T-cell (primary cell): ENCODE measurements at places on chromosomes 16 and 17.

DNA sequence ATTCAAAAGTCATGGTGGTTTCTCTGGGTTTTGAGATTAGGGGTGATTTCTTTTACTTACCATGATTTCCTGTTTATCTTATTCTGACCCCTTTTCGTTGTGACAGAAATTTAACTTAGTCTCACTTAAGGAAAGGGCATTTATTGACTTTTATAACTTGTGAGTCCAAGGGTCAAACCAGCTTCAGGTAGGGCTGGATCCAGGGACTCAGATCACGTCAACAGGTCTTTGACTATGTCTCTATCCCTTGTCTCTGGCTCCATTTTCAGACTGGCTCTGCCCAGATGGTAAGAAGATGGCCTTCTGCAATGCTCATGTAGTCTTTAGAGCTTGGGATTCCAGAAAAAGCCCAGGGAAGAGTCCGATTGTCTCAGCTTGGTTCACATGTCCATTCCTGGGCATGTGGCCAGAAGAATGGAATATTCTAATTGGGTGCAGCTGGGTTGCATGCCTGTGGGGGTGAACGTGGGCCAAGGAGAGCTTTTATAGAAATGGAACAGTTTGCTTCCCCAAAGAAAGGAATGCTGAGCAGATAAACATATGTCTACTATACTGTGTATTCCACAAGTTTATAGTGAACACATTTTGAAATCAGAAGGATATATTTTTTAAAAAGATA lies 13.4 kb downstream of the USP43 start:
- no peak for DNase-seq

- no peak for DNase-seq
Observed at GRCh38 chr16:58046936-58047335, 21.4 kb downstream of the MMP15 start.

DNA sequence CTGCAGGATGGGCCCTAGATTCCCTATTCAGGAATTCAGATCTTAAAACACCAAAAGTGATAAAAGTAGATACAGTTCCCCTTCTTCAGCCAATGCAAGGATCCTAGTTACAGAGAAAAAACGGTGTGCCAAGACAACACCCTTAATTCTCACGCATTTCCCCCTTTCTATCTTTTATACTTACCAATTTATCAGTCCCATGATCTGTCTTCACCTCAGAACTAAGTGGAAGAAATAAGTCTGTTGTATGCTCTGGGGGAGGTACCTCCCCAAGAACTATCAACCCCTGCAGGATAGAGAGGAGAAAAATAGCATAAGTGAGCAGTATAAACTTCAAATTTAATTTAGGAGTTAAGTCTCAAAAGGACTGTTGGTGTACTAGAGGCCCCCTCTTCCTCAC lies 83.2 kb downstream of the STH start:
- no peak for DNase-seq

- DNase-seq = no peak
Observed at GRCh38 chr17:56887552-56888467, 26.0 kb downstream of the TRIM25 start.

DNA sequence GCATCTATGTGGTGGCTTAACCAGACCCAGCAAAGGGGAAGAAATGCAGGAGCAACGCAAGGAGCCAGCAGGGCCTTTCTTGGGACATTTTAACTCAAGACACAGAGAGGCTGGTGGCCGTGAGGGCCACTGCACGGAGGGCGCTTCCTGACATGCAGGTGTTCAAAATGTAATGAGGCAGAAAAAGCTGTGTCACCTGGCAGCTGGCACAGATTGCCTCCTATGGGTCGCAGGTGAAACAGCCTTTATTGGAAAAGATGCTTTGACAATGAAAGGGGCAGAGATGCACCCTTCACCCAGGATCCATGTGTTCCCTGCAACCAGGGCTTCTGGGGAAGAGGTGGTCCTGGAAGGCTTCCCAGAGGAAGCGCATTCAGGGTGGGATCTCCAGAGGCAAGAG lies 219.3 kb downstream of the XYLT1 start:
- no peak for DNase-seq

DNA sequence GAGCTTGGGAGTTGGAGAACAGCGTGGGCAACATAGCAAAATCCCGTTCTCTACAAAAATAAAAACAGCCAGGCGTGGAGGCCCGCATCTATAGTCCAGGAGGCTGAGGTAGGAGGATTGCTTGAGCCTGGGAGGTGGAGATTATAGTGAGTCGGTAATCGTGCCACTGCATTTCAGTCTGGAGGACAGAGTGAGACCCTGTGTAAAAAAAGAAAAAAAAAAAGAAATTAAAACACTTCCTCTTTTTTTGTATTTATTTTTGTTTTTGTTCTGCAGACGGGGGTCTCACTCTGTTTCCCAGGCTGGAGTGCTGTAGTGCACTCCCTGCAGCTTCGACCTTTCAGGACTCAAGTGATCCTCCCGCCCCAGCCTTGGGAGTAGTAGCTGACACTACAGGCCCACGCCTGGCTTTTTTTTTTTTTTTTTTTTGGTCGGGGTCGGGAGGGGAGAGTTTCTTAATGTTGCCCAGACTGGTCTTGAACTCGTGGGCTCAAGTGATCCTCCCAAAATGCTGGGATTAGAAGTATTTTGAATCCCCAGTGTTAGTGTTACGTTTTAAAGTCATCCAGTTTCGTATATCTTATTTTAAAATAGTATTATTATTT lies 1.5 kb downstream of the IST1 start:
- DNase-seq = no peak

- DNase-seq = no peak
Observed at GRCh38 chr17:39996800-39997199, 16.2 kb downstream of the PSMD3 start.

DNA sequence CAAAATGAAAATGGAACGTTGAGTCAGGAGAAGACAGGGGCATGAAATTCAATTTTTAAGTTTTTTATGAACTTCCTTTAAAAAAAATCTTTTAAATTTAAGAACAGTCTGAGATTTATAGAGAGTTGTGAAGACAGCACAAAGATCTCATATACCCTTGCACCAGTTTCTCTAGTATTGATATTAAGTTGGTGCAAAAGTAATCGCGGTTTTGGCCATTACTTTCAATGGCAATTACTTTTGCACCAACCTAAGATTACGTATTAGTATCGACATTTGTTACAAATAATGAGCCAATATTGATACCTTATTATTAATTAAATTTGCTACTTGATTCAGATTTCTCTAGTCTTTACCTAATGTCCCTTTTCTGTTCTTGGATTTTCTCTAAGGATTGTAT lies 684.4 kb upstream of the CDH8 start:
- DNase-seq = no peak
